ENCODE measurements at places on chromosomes 7 and 10.
A peak's percentile ranks its signal among the peaks of the same experiment; 100 is the strongest.

DNA sequence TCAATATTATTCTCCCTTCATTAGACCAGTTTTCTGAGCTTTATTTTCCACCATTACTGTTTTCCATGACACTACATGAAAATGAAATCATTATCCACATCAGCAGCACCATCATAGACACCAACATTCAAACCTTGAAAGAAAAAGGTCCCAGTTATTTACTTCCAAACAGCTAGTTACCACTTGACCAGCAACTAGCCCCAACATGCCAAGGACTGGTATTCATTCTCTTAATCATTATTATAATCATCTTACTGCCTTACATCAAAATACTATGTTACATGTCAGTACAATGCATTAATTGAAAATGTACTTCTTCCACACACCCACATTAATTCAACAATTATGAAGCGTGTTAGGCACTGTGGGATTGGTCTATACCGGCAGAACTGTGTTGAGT is 199.4 kb downstream of the TSPAN12 start:
- DNase-seq, result no peak

GRCh38 chr10:36574207-36574606 is 551.2 kb upstream of the ANKRD30A start:
- DNase-seq, result no peak

GRCh38 chr7:73705551-73705920 is 13.9 kb downstream of the STX1A start:
- DNase-seq, result no peak

DNA sequence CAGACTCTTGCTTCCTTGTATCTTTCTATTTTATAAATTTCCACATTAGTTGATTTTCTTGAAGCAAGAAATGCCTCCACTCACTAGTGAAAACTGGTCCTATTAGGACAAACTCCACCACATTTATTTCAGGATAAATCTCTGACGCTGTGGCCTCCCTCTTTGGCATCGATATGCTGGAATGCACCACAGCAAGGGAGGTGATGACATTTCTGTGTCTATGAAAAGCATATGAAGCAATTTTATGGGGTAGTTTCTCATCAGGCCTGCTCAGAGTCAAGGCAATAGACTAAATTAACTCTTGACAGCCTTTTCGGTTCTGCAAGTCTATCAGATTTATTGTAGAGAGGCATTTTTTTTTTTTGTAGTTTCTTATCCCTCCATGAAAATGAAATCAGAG is 304.4 kb downstream of the ZEB1 start:
- DNase-seq, result no peak

- no peak for DNase-seq
Observed at GRCh38 chr7:42726066-42726785, 185.6 kb downstream of the C7orf25 start.

GRCh38 chr7:7292608-7293007 is 110.3 kb downstream of the C1GALT1 start:
- no peak for DNase-seq

DNA sequence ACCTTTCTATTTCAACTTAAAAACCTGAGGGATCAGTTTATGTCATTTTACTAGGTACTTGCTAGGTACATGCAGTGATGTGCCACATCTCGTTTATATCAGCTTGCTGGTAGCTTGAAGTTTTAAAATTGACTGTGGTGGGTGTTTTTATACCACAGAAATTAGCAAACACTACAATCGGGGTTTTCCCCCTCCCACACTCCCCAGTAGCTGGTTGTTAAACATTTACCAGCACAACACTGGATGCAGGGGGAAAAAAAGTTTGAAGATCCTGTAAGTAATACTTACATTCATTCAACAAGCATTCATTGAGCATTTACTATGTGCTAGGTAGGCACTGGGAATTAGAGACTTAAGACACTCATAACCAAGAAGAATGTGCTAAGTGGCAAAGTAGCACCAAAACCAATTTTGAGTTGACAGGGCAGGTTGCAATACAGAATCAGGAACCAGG is 32.6 kb downstream of the USP6NL start:
- DNase-seq, result peak; percentile 49

DNA sequence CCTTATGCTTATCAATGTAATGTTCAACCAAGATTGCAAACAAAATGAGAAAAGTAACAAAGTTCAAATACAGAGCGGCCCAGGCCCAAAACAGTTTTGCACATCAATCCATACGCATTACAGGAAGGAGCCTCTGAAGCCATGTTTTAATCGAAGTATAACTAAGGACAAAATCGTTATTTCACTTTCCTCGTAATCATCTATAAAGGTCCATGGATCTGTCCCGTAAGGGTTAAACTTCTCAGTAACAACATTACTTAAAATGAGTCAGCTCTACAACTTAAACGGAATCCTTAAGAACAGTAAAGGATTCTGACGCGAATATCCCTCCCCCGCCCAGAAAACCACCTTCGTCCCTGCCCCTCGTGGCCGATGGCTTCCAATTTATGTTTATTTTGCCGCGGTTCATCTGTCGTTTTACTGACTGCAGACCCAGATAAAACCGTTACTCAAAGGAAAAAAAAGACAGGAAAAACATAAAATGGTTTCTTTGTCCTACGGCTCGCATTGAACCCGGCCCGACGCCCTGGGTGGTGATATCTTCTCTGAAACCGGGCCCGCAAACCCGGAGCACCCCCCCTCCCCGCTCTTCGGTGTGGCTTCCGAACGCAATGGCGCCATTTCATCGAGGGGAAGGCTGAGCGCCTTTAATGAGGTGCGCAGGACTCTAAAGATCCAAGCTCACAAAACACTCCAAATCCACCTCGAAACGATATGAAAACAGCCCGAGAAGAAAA is 1.1 kb downstream of the HNRNPA2B1 start:
- DNase-seq, result peak; percentile 47

GRCh38 chr7:154631162-154631561 is 371.8 kb downstream of the PAXIP1 start:
- DNase-seq, result no peak

GRCh38 chr10:113326160-113327111 is 226.4 kb upstream of the HABP2 start:
- DNase-seq, result peak; percentile 20

- DNase-seq, result no peak
Observed at GRCh38 chr10:87639493-87639892, 20.2 kb upstream of the PAPSS2 start.

DNA sequence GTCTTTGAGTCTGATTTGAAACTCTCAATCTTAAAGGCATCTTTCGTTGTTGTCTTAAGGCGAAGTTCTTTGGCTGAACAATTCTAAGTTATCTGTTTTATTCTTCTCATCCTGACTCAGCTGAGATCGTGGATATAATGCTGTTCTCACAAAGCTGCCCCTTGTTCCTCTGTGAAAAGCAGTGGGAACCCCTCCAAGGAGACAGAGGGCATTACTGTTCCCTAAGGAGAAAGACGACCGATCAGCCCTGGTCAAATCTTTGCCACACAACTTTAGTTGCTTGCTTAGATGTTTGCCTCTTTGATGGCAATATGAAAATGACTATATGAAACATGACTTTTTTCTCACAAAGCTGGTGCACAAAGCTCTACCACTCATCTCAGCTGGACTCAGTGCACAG is 1016.7 kb downstream of the REEP3 start:
- DNase-seq, result no peak
